PC-9 (cell line): ENCODE measurements at places on chromosomes 3 and 15. TPM values are rescaled to one million over a fixed set of nuclear protein-coding genes. Genes with fewer than 3 reads are reported as not detected.
A peak's percentile ranks its signal among the peaks of the same experiment; 100 is the strongest.

The HTR3E gene
- not detected in 2 replicates for total RNA-seq

The CHMP2B gene
- 38.1 and 54.6 TPM in 2 replicates for total RNA-seq

The CDHR4 gene
- total RNA-seq = 2.0 and 3.5 TPM in 2 replicates

The SLC12A1 gene
- not detected in 2 replicates for total RNA-seq

The TLR9 gene
- 0.30 and 0.44 TPM in 2 replicates for total RNA-seq

GRCh38 chr15:51224428-51224827 lies 114.0 kb downstream of the CYP19A1 start:
- H3K4me1 ChIP-seq = peaks cover 6% of the 10 kb centered on the region
- H3K4me3 ChIP-seq = no peak overlapping the region
- no peak overlapping the region for H3K27ac ChIP-seq
- H3K36me3 ChIP-seq = no peaks in the 10 kb centered on the region

DNA sequence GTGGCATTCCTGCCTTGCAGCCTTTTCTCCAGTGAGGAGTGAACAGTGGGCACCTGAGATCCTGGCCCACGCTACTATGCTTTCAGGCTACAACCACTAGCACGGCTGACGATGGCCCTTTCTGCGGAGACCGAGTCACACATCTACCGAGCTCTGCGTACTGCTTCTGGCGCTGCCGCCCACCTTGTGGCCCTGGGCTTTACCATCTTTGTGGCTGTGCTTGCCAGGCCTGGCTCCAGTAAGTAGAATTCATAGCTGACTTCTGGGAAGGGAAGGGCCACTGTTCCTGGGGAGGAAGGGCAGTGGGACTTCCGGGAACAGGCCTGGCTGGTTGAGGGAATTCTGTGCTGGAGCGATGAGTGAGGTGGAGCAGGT lies 648 bp downstream of the CYB561D2 start:
- H3K4me1 ChIP-seq = peaks cover 22% of the 10 kb centered on the region
- no peaks in the 10 kb centered on the region for H3K36me3 ChIP-seq
- DNase-seq = no peak
- H3K4me3 ChIP-seq = peak overlapping the region; percentile 79
- no peak overlapping the region for H3K27ac ChIP-seq

DNA sequence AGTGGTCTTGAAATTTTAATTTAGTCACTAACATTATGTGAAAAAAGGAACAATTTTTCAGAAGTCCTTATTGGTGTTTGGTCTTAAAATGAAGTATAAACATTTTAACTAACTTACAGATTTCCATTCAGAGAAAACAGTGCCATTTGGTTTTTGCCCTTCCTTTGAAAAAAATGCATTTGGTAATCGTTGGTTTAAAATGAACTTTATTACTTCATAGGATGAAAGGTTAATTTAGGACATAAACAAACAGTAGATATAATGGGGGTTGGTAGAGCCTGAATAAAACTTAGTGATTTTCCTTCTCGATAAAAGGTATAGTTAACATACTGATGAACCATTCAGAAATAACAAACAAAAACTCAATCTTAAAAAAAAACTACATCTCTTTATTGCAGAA lies 39.7 kb downstream of the TFG start:
- H3K27ac ChIP-seq = no peak overlapping the region
- peaks cover 73% of the 10 kb centered on the region for H3K36me3 ChIP-seq
- H3K4me1 ChIP-seq = no peaks in the 10 kb centered on the region
- DNase-seq = no peak
- no peak overlapping the region for H3K4me3 ChIP-seq
- no peaks in the 10 kb centered on the region for H3K27me3 ChIP-seq

DNA sequence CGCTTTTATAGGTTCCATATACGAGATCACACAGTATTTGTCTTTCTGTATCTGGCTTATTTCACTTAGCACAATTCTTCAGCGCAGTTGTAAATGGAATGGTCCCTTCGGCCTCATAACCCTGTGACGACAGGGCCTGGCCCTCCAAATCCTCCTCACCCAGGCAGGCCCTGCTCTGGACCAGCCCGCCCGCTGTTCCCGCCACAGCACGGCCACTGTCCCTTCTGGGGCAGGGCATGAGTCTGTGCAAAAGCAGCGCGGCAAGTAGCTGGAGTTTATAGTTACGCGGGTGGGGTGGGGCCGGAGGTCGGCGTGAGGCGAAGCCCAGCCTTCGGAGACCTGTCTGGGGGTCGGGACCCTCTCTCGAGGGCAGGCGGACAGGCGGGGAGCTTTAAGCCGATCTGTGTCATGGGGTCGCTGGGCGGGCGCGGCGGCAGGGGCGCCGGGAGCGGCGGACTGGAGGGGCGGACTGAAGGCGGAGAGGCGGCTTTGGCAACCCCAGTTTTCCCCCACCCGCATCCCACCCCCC lies 543 bp downstream of the ARPIN start:
- 0 out of 2 replicates have a peak overlapping the region, but pooled peaks have one; percentile 34 for H3K27ac ChIP-seq
- peaks cover 54% of the 10 kb centered on the region for H3K4me1 ChIP-seq
- no peaks in the 10 kb centered on the region for H3K36me3 ChIP-seq
- H3K27me3 ChIP-seq = no peaks in the 10 kb centered on the region

GRCh38 chr15:32869776-32870175 lies 152.0 kb downstream of the GREM1 start:
- peaks cover 10% of the 10 kb centered on the region; the same call in 1 of the 2 replicates for H3K36me3 ChIP-seq
- H3K4me1 ChIP-seq = peaks cover 11% of the 10 kb centered on the region
- H3K4me3 ChIP-seq = no peak overlapping the region
- DNase-seq = no peak
- no peak overlapping the region for H3K27ac ChIP-seq

- no peaks in the 10 kb centered on the region for H3K36me3 ChIP-seq
- no peaks in the 10 kb centered on the region for H3K27me3 ChIP-seq
- no peak overlapping the region for H3K27ac ChIP-seq
- no peak overlapping the region for H3K4me3 ChIP-seq
Measured at GRCh38 chr3:120908795-120909601, 993 bp downstream of the STXBP5L start.
